Left ventricle myocardium inferior (tissue), 1 donor: ENCODE measurements at places on chromosomes 16 and 17. TPM values are rescaled to one million over a fixed set of nuclear protein-coding genes. Genes with fewer than 3 reads are reported as not detected.

GPR142 gene
- not detected for total RNA-seq

TVP23A gene
- total RNA-seq: 0.22 TPM

HSD3B7 gene
- total RNA-seq: 5.5 TPM

HBQ1 gene
- total RNA-seq: not detected

FOXL1 gene
- total RNA-seq: 0.38 TPM

KIF18B gene
- 0.49 TPM for total RNA-seq

UMOD gene
- total RNA-seq: not detected

ZNF689 gene
- total RNA-seq: 5.0 TPM

SDK2 gene
- total RNA-seq: 2.2 TPM

ADAD2 gene
- total RNA-seq: 0.52 TPM

PKMYT1 gene
- 1.3 TPM for total RNA-seq

CEP295NL gene
- 0.55 TPM for total RNA-seq

CDT1 gene
- 0.63 TPM for total RNA-seq

TBL3 gene
- total RNA-seq: 22.6 TPM

HIC1 gene
- total RNA-seq: 23.5 TPM

PRSS8 gene
- total RNA-seq: not detected

CA7 gene
- not detected for total RNA-seq

PLEKHH3 gene
- 21.5 TPM for total RNA-seq
